ENCODE measurements at places on chromosomes 3 and 15. TPM values are rescaled to one million over a fixed set of nuclear protein-coding genes. Genes with fewer than 3 reads are reported as not detected.
A peak's percentile ranks its signal among the peaks of the same experiment; 100 is the strongest.

DNA sequence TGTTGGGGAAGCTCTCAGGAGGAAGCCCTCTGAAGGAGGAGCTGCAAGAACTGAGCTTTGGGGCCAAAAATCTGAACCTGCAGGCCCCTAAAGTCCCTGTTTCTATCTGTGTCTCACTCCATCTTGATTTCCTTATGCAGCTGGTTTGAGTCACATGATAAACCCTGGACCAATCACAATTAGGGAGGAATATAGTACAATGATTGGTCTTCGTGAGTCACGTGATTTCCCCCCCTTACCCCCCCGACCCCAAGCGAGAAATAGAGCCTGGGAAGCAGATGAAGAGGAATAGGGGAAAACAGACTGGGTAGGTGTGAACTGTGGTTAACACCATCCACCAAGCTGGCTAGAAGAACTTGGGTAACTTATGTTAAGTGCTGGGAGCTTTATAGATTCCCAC, 12.9 kb downstream of the CRABP1 start:
- peaks cover 2% of the 10 kb centered on the region for H3K4me1 ChIP-seq
- H3K27me3 ChIP-seq: no peaks in the 10 kb centered on the region
- no peak overlapping the region for H3K27ac ChIP-seq
- DNase-seq: no peak

DNA sequence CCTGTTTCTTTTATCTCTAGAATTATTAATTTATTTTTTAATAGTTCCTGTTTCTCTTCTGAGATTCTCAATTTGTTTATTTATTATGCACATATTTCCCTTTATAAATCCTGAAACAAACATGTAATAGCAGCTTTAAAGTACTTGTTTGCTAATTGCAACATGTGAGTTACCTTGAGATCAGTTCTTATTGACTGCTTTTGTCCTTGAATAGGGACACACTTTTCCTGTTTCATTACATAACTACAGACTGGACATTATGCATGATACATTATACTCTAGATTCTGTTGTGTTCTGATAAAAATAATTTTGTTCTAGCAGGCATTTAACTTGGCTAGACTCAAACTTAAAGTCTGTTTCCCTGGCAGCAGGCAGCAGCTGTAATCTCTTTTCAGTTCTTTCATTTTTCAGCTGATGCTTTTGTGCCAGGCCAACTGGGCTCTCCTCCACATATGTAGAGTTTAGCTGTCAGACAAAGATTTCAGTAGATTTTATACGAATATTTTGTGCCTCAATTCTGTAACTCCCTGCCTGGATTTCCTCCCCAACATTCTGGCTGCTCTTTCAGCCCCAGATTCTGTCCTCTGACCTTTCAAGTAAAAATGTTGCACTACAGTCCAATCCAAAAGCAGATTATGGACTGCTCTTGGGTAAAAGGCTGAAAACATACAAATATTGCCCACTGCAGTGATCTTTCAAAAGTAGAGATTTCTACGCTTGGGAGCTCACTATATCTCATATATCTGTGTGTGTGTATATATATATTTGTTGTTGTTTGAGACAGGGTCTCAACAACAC, 41.9 kb downstream of the PCOLCE2 start:
- DNase-seq: no peak
- H3K27me3 ChIP-seq: no peaks in the 10 kb centered on the region
- H3K36me3 ChIP-seq: no peaks in the 10 kb centered on the region
- H3K4me3 ChIP-seq: no peak overlapping the region
- H3K4me1 ChIP-seq: no peaks in the 10 kb centered on the region

DNA sequence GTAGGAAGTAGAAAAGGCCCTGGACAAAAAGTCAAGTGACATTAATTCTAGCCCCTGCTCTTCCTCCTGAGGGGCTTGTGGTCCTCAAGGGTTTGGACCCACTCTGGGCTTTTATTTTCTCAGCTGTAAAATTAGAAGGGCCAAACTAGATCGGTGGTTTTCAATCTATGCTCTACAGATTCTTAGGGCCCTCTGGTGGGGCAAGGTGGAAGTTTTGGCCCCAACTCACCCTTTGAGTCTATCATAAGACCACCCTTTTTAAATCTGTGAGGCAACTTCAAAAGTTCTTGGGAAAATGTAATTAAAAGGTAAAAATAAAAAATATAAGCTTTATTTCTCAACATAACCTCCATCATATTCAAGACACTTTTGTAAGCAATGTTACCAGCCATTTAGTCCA, 25.6 kb upstream of the CFAP161 start:
- H3K4me1 ChIP-seq: no peaks in the 10 kb centered on the region
- DNase-seq: no peak
- H3K36me3 ChIP-seq: no peaks in the 10 kb centered on the region
- no peak overlapping the region for H3K4me3 ChIP-seq

GRCh38 chr3:115062412-115062956, 84.6 kb downstream of the ZBTB20 start:
- no peak overlapping the region for H3K4me3 ChIP-seq
- DNase-seq: no peak
- no peaks in the 10 kb centered on the region for H3K4me1 ChIP-seq
- H3K27me3 ChIP-seq: no peaks in the 10 kb centered on the region
- H3K36me3 ChIP-seq: no peaks in the 10 kb centered on the region
- H3K27ac ChIP-seq: peak overlapping the region; percentile 86

DNA sequence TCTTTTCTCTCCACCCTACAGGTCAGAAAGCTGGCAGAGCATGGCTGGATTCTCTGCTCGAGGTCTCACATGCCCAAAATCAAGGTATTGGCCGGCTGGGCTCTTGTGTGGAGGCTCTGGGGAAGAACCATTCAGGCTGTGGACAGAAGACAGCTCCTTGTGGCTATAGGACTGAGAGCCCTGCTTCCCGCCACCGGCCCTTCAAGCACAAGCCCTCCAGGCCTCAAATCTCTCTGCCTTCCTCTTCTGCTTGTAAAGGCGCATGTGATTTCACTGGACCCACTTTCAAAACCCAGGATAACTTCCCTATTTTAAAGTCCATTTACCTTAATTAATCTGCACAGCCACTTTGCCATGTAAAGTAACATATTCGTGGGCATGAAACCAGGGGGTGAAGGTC, 36.2 kb upstream of the MGLL start:
- no peak overlapping the region for H3K27ac ChIP-seq
- H3K4me3 ChIP-seq: no peak overlapping the region
- H3K4me1 ChIP-seq: no peaks in the 10 kb centered on the region
- no peak for DNase-seq
- no peaks in the 10 kb centered on the region for H3K36me3 ChIP-seq

DNA sequence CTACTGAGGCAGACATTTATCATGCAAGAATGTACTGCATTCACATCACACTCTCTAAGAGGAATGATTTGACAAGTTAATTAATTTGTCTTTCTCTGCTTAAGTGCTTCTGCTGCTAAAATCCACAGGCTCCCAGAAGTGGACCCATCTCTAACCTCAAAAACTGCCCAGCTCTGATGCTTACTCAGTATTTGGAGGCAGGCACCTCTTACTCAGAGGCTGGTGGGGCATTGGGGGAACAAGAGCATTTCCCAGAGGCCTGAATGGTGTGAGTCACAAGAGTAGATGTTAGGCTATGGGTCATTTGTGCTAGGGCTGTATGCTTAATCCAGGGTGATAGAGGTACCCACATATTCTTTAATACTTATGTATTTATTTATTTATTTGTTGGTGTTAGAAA, 34.4 kb upstream of the HCN4 start:
- H3K27ac ChIP-seq: no peak overlapping the region
- no peak for DNase-seq
- H3K27me3 ChIP-seq: no peaks in the 10 kb centered on the region
- H3K4me3 ChIP-seq: no peak overlapping the region
- no peaks in the 10 kb centered on the region for H3K4me1 ChIP-seq
- H3K36me3 ChIP-seq: no peaks in the 10 kb centered on the region

CISH gene
- 2.4 TPM for total RNA-seq

LDHAL6B gene
- not detected for total RNA-seq

ZPLD1 gene
- total RNA-seq: 0.11 TPM

- no peak for DNase-seq
- peaks cover 44% of the 10 kb centered on the region for H3K4me1 ChIP-seq
- H3K27ac ChIP-seq: no peak overlapping the region
- H3K27me3 ChIP-seq: peaks cover 81% of the 10 kb centered on the region
- H3K36me3 ChIP-seq: no peaks in the 10 kb centered on the region
- peak overlapping the region; percentile 37 for H3K4me3 ChIP-seq
Measured at GRCh38 chr3:138936741-138937689, 9.9 kb downstream of the FOXL2 start.

GRCh38 chr3:78086150-78086549, 1046.3 kb downstream of the ROBO2 start:
- no peak overlapping the region for H3K4me3 ChIP-seq
- no peaks in the 10 kb centered on the region for H3K27me3 ChIP-seq
- no peaks in the 10 kb centered on the region for H3K36me3 ChIP-seq
- H3K4me1 ChIP-seq: no peaks in the 10 kb centered on the region
- no peak overlapping the region for H3K27ac ChIP-seq

UBAP1L gene
- 5.8 TPM for total RNA-seq

GRCh38 chr3:4850211-4850927, 128.9 kb upstream of the BHLHE40 start:
- peak overlapping the region; percentile 82 for H3K27ac ChIP-seq
- no peaks in the 10 kb centered on the region for H3K36me3 ChIP-seq

PCSK6 gene
- total RNA-seq: 12.3 TPM

DNA sequence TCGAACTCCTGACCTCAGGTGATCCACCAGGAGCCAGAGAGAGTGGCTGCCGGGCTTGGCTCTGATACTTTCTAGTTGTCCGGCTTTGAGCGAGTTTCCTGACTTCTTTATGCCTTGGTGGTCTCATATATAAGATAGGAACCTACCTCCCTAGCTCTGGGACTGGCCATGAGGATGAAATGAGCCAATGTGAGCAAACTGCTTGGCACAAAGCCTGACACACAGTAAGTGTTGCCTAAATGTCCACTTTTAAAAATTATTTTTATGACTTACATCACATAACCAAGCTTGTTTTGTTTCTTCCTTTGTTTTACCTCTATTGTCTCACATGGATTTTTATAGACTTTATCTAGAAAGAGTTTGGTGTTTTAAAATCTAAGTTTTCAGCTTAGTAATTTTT, 42.1 kb upstream of the CCDC174 start:
- no peak for DNase-seq
- H3K27ac ChIP-seq: no peak overlapping the region
- H3K4me1 ChIP-seq: no peaks in the 10 kb centered on the region

DNA sequence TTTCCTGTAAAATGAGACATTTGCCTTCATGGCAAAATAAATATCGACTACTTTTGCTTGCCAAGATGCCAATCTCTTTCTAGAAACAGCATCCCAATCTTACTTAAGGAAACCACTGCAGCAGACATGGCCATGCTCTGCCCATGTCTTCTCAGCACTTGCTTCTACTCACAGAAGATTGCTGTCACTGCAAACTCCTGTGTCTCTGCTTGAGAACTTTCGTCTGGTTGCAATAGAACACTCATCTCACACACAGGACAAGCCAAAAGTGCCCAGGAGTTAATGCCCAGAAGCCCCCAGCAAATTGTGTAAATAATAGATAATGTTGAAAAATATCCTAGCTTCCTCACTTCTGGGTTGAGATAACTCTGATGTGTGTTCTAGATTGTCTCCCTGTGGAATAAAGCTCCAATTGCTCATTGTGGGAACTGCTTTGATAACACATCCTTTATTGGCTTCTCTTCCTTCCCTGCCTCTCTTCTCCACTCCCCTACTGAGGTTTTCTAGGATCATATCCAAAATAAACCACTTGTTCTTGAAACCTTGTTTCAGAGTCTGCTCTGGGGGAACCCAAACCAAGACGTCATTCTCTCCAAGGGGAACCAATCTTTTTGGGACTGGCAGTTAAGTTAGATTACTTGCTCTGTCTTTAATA, 156.3 kb upstream of the STRIT1 start:
- H3K36me3 ChIP-seq: no peaks in the 10 kb centered on the region
- H3K4me1 ChIP-seq: no peaks in the 10 kb centered on the region
- no peak overlapping the region for H3K27ac ChIP-seq
- H3K27me3 ChIP-seq: no peaks in the 10 kb centered on the region
- no peak for DNase-seq

- peaks cover 7% of the 10 kb centered on the region for H3K4me1 ChIP-seq
- H3K27ac ChIP-seq: no peak overlapping the region
- H3K36me3 ChIP-seq: peaks cover 38% of the 10 kb centered on the region
- no peak overlapping the region for H3K4me3 ChIP-seq
- DNase-seq: no peak
- H3K27me3 ChIP-seq: no peaks in the 10 kb centered on the region
Measured at GRCh38 chr15:75008221-75008625, 12.9 kb downstream of the SCAMP5 start.

TRPC1 gene
- 73.5 TPM for total RNA-seq

DNA sequence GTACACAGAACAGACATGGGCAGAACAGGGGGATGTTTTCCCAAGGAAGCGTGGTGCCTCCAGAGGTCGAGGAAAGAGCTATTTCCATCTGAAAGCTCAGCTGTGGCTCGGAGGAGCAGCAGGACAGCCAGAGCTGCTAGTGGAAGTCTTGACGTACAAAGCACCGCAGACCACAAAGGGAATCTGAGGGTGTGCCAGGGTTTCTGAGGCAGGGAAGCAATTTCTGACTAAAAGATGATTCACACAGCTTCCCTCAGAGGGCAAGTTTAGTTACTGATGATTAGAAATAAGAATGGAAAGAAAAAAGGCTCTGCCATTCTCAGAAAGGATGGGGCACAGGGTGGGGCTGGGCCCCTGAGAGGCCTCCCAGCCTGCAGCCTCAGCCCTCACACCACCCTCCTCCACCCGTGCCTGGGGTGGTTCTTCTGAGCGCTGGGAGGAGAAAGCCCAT, 45.8 kb upstream of the SEC13 start:
- peak; percentile 36 for DNase-seq
- H3K4me3 ChIP-seq: no peak overlapping the region
- peaks cover 30% of the 10 kb centered on the region for H3K36me3 ChIP-seq
- H3K27me3 ChIP-seq: no peaks in the 10 kb centered on the region

DNA sequence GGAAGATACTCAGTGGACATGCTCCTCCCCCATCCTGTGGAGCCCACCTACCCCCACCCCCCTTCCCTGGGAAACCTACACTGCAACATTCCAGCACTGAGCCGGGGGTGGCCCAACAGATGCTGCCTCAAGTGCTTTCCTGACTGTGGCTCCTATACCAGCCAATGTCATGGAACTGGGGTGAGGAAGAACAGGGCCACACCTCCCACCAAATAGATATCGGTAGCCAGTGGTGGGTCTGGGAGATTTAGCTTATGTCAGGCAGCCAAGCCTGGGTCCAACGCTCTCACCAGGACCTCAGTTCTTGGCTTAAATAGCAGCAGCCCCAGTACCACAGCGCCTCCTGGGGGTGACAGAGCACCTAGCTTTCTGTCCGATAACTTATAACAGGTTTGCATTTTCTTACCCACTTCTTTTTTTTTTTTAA, 30.3 kb downstream of the CDC25A start:
- H3K27me3 ChIP-seq: no peaks in the 10 kb centered on the region
- no peak overlapping the region for H3K27ac ChIP-seq
- no peaks in the 10 kb centered on the region for H3K4me1 ChIP-seq
- peak; percentile 40 for DNase-seq
- peaks cover 44% of the 10 kb centered on the region for H3K36me3 ChIP-seq

All from spinal cord (tissue), 10 donors.